ENCODE measurements at places on chromosomes 3 and 15.

- DNase-seq: no peak
Measured at GRCh38 chr3:71817262-71817661, 32.3 kb upstream of the PROK2 start.

DNA sequence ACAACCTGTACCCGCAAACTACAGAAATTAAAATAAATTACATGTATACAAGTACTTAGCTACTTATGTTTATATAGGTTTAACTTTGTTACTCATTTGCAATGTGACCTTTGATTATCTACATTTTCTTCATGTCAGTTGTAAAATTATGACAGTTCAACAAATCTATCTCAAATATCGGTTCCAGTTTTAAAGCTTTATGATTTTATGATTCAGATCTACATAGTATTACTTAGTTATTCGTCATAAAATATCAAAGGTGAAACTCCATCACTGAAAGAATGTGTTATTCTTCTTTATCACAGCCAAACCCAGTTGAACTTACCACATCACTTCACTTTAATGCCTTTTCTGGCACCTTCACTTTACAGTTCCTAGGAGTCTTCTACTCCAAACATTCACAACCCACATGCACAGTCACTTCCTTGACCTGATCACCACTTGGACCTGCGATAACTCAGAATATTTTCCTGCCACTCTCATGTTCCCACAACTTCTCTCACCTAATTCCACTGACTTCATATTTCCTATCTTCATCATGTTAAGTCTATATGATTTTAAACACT lies 47.2 kb downstream of the SLITRK3 start:
- no peak for DNase-seq

DNA sequence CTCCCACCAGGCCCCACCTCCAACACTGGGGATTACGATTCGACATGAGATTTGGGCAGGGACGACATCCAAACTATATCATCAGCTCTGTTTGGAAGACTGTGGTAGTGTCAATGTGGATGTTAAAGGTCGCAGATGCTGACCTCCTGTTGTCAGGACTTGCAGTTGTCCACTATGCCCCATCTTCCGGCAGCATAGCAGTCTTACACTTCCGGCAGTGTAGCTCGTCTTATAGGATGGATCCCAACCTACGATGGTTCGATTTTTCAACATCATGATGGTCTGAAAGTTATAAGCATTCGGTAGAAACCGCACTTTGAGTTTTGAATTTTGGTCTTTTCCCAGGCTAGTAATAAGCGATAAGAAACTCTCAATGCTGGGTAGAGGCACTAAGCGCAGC lies 20.6 kb downstream of the CLRN1 start:
- DNase-seq: no peak

GRCh38 chr3:117483839-117484238 lies 774.3 kb downstream of the TUSC7 start:
- no peak for DNase-seq

- no peak for DNase-seq
Measured at GRCh38 chr3:159233734-159234133, 431.9 kb downstream of the MFSD1 start.

Data from CD4-positive, alpha-beta memory T cell (primary cell).